ENCODE measurements at places on chromosomes 3 and 15.

DNA sequence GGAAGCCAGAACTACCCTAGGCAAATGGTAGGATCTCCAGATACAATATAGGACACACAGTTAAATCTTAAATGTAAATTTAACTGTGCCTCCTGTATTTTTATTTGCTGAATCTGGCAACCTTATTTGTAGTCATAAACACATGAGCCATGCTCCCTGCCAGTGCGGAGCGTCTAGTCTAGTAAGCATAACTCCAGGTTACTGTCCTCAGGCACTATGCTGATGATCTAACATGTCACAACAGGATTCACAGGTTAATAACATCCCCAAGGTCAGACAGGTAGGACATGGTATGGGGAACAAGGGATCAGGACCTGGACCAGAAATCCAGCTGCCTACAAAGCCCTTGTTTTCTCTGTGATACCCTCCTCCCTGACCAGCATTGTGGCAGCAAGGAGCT is 305.1 kb downstream of the CACNA2D3 start:
- DNase-seq, result no peak

- no peak for DNase-seq
Measured at GRCh38 chr3:170222647-170223541, 670 bp downstream of the PRKCI start.

DNA sequence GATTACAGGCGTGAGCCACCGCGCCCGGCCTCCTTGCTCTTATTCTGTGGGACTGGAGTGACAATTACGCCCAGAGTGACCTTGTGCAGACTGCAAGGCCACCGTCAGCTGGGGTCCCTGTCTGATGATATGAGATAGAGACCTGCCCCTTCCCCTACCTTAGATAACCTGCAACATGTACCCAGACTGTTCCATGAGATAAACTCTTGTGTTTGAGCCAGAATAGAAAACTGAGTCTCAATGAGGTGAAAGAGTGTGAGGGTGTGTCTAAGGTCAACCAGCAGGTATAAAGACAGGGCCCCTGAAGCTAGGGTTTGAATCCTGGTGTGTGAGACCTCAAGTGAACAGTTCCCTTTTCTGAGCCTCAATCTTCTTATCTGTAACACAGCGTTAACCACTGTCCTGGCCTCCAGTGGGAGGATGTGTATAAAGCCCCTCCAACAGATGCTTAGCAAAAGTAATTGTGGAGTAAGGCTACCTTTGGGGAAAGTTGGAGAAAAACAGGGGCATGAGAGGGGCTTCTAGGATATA is 6.0 kb downstream of the TADA3 start:
- DNase-seq, result no peak

DNA sequence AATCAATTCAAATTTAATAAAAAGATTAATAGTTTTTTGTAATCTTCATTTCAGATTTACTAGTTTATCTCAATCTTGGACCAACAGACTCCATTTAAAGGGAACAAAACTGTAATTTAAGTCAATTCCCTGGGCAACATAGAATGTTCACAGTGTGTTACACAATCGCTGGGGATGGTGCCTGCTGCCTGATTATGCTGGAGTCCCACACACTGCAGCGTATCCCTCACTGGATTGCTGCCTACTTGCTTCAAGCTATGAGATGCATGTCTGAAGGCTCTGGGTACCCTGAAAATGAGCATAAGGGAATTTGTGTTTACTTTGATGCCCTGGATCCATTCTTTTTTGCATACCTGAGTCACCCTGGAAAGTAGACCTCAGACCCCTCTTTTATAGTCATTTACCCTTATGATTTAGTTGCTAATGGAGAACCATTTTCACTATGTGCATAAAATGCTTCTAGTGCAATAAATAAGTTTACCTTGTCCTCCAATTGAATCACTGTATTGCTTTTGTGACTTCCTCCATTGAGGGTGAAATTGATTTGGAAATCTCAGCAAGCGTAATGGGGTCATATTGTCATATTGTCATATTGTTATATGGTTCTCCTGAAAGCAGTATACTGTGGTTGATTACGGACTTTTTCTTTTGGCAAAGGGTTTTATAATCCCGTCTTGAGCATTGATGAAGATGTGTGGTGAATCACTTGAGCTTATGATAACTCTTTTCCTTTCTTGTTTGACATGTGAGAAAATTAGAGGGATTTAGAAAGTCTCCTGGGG is 35.9 kb downstream of the ITPR1 start:
- DNase-seq, result peak; percentile 57

DNA sequence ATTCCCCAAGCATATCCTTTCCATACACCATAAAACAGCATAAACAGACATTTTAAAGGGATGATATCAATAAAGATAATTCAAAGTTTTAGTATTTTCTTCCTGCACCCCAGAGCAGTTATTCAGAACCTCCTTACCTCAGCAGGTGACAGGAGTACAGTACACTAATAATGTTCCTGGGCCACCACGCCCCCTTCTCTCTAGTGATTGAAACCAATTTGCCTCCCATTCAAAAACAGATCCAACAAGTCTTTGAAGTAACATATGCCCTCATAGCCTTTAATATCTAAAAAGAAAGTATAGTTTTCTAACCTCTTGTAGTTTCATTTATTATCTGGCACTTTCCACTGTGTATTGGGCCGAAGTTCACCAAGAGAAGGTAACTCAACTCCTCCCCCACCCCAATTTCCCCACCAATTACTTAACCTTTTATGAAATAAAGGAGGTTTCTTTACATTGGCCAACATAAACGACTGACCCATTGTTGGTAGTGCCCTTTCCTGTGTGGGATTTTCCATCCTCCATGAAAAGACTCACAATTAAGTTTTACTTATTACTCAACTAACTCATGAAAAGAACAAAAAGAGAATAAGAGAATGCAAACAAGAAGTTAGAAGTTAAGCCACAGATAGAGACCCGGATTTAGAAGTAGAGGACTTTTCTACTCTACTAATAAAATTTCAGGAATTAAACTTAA is 5.0 kb upstream of the ATP8B4 start:
- no peak for DNase-seq

DNA sequence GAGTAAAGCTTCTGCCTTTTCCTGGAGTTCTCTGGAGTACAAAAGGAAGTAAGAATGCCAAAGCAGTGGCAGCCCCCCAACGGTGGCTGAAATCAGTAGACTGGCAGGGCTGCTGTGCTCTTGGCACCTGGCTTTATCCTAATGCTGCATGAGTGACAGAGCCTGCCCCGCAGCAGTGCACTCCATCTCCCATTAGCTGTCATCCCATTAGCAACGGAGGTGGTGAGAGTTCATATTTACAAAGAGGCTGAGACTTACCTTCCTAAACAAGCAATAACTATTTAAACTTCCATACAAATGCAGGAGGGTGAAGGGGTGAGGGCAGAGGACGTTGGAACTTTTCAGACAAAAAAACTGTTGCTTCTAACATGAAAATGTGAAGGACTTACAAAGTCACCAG is 51.9 kb downstream of the SERPINI1 start:
- no peak for DNase-seq

- DNase-seq, result no peak
Measured at GRCh38 chr3:95506174-95506573, 1308.2 kb upstream of the EPHA6 start.

DNA sequence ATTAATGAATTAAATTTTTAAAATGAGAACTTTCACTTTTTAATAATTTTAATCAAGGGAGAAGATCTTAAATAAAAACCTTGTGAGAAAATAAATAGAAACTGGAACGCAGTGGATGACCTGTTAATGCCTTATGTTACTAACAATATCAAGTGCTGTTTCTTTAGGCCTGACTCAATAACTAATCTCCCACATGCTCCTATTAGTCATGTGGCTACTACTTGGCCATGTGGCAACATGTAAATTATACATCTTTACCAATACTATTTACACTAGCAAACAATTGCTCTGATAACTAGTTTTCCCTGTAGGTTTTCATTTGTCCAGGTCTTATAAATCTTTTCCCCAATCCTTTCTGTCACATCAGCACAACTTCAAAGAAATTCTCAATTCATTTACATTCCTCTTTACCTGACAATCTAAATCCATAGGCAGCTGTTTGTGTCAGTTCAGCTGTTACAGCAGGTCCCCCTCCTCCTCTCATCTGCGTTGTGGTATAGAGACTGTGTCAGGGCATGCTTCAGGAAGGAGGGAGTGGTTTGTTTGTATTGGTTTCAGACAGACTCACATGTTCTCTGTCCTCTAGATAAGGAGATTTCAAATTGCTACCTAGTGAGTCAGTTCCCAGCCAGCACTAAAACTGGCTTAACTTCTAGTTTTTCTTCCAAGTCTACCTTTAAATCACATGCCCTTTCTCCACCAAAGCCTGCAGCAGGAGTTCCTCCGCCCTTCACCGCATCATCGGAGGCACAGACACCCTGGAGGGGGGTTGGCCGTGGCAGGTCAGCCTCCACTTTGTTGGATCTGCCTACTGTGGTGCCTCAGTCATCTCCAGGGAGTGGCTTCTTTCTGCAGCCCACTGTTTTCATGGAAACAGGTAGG is 11.3 kb upstream of the C3orf52 start:
- DNase-seq, result no peak

- no peak for DNase-seq
Measured at GRCh38 chr15:31206386-31207181, 105.1 kb upstream of the TRPM1 start.
